HCT116 (cell line): ENCODE measurements at places on chromosomes 1 and 21. TPM values are rescaled to one million over a fixed set of nuclear protein-coding genes. Genes with fewer than 3 reads are reported as not detected.

- DNase-seq: no peak
- H3K4me1 ChIP-seq: no peaks in the 10 kb centered on the region
- no peaks in the 10 kb centered on the region for H3K36me3 ChIP-seq
- no peaks in the 10 kb centered on the region for H3K27me3 ChIP-seq
These were observed 12.8 kb downstream of the CASQ2 start for GRCh38 chr1:115755456-115756370.

DNA sequence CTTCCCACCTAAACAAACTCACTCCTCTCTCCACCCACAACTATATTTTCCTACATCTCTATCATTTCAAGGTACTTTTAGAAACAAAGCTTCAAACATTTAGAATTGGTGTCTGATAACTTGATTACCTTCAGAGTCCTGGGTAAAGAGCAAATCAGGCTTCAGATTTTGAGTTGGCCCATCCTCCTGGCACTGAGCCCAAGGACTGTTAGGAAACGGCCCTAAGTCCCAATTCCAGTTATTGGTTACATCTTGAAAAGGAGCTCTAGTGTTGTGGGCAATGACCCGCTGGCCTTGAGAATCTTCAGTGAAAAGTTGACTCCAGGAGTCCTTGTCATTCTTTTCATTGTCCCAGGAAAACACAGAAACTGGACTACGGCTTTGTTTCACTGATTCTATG is 15.1 kb downstream of the MTFR1L start:
- no peaks in the 10 kb centered on the region for H3K27me3 ChIP-seq
- H3K36me3 ChIP-seq: peaks cover 43% of the 10 kb centered on the region
- no peak for DNase-seq
- no peak overlapping the region for H3K27ac ChIP-seq
- peaks cover 3% of the 10 kb centered on the region; the same call in 1 of the 2 replicates for H3K4me1 ChIP-seq

DNA sequence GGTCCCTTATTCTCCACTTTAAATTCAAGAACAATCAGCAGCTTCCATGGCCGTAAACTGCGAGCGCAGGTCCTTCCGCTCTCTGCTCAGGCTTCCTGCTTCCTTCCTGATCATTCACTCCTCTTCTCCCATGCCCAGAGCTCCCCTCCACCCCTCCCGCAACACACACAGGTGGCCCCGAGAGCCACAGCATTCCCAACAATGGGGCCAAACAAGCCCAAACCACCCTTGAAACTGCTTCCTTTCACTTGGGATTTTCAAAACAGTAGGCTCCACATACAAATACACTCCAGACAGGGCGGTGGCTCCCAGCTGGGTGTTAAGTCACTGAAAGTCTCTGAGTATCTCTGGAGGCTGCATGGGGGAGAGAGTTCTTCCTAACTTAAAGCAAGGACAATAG is 11.4 kb downstream of the FAM89A start:
- no peaks in the 10 kb centered on the region for H3K4me1 ChIP-seq
- no peak for DNase-seq
- no peaks in the 10 kb centered on the region for H3K36me3 ChIP-seq
- H3K27me3 ChIP-seq: no peaks in the 10 kb centered on the region
- no peak overlapping the region for H3K27ac ChIP-seq
- no peak overlapping the region for H3K4me3 ChIP-seq

GRCh38 chr1:167983797-167984420 is 47.0 kb upstream of the MPC2 start:
- H3K4me3 ChIP-seq: no peak overlapping the region
- DNase-seq: no peak
- H3K4me1 ChIP-seq: 0 out of 2 replicates have a peak, but pooled peaks cover 6% of the 10 kb centered on the region
- no peaks in the 10 kb centered on the region for H3K27me3 ChIP-seq

GRCh38 chr1:147824798-147825197 is 64.4 kb upstream of the GJA5 start:
- no peaks in the 10 kb centered on the region for H3K4me1 ChIP-seq
- no peaks in the 10 kb centered on the region for H3K36me3 ChIP-seq
- H3K27me3 ChIP-seq: no peaks in the 10 kb centered on the region
- H3K27ac ChIP-seq: no peak overlapping the region
- no peak overlapping the region for H3K4me3 ChIP-seq

- no peaks in the 10 kb centered on the region for H3K36me3 ChIP-seq
- H3K27ac ChIP-seq: no peak overlapping the region
- DNase-seq: no peak
- H3K27me3 ChIP-seq: no peaks in the 10 kb centered on the region
- no peak overlapping the region for H3K4me3 ChIP-seq
- no peaks in the 10 kb centered on the region for H3K4me1 ChIP-seq
These were observed 19.4 kb upstream of the UBE2U start for GRCh38 chr1:64184003-64184440.

DNA sequence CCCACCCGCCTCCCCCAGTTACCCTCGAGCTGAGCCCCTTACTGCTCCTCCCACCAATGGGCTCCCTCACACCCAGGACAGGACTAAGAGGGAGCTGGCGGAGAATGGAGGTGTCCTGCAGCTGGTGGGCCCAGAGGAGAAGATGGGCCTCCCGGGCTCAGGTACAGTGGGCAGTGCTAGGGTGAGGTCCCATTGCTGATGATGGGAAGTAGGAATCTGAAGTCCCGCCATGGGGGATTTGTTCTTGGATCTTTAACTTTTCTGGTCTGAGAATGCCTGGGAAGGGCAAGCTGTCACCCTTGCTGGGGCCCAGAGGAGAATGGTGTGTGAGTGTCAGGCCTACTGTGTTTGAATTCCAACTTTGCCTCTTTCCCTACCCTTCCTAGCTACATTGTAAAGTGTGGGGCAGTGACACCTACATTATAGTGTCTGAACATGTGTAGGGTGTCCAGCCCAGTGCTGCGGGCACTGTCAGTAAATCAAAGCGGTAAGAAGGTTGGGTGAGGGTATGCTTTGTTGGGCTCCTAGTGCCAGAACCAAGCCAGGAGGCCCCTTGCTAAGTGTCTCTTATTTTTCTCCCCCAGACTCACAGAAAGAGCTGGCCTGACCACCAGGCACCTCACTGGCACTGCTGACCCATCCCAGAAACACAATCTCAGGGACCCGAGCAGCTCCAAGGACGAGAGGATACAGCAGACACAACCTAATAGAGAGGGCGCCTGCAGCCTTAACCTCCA is 44.7 kb downstream of the YARS1 start:
- no peak for DNase-seq
- H3K27me3 ChIP-seq: no peaks in the 10 kb centered on the region
- no peak overlapping the region for H3K4me3 ChIP-seq
- H3K36me3 ChIP-seq: peaks cover 19% of the 10 kb centered on the region
- H3K27ac ChIP-seq: peak overlapping the region; percentile 25; the same call in 1 of the 2 replicates

DNA sequence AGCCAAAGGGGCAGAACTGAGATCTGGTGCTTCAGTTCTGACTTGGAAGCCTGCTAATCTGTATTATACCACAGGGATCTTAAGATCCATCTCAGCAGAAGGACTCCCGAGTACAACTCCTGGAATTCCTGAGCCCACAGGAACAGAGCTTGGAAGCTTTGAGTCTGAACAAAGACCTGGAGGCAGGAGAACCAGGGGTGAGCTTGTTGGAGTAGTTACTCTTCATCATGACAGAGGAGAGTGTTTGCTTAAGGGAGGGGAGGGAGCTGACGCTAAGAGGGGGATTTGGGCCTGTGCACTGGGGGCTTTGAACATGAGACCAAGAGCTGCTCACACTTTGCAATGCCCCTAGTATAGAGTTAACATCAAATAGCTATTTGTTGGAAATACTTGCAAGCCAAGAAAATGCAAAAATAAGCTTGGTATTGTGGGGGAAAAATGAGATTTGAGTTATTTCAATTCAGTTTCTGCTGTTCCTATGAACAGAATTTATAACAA is 41.1 kb upstream of the TRABD2B start:
- H3K27ac ChIP-seq: no peak overlapping the region
- DNase-seq: no peak
- H3K36me3 ChIP-seq: no peaks in the 10 kb centered on the region
- H3K4me1 ChIP-seq: no peaks in the 10 kb centered on the region

- H3K36me3 ChIP-seq: no peaks in the 10 kb centered on the region
- H3K4me3 ChIP-seq: peak overlapping the region; percentile 86
- peaks cover 48% of the 10 kb centered on the region for H3K4me1 ChIP-seq
- peak; percentile 54 for DNase-seq
- no peaks in the 10 kb centered on the region for H3K27me3 ChIP-seq
- H3K27ac ChIP-seq: peak overlapping the region; percentile 52; the same call in 1 of the 2 replicates
These were observed 37.6 kb downstream of the PIK3CD start for GRCh38 chr1:9689011-9689706.

GRCh38 chr21:32886339-32886738 is 114.8 kb upstream of the PAXBP1 start:
- no peak overlapping the region for H3K27ac ChIP-seq
- peaks cover 57% of the 10 kb centered on the region for H3K27me3 ChIP-seq
- H3K4me1 ChIP-seq: no peaks in the 10 kb centered on the region
- no peak overlapping the region for H3K4me3 ChIP-seq
- no peaks in the 10 kb centered on the region for H3K36me3 ChIP-seq

DNA sequence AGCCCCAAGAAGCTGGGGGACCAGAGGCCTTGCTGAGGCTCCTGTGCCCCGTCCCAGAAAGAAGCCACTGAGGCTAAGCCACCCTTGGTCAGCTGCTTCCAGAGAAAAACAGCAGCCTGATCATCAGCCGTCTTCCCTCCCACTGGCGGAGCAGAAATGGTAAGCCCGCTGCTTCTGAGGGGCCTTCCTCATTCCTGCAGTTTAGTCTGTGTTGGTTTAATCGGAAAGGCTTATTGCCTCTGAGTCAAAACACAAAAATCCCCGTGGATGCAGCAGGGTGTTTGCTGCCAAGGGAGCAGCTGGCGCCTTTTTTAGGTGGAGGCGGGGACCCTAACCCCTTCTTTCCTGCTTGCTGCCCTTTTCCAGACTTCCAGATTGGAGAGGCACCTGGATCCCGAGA is 33.9 kb downstream of the SPSB1 start:
- no peak overlapping the region for H3K4me3 ChIP-seq
- no peaks in the 10 kb centered on the region for H3K27me3 ChIP-seq
- H3K36me3 ChIP-seq: no peaks in the 10 kb centered on the region
- no peak for DNase-seq

GRCh38 chr1:22619798-22620197 is 16.6 kb upstream of the C1QA start:
- H3K36me3 ChIP-seq: no peaks in the 10 kb centered on the region
- no peak for DNase-seq
- H3K4me1 ChIP-seq: no peaks in the 10 kb centered on the region

- H3K4me3 ChIP-seq: no peak overlapping the region
- DNase-seq: no peak
- peaks cover 56% of the 10 kb centered on the region for H3K36me3 ChIP-seq
- no peaks in the 10 kb centered on the region for H3K27me3 ChIP-seq
- H3K4me1 ChIP-seq: no peaks in the 10 kb centered on the region
- H3K27ac ChIP-seq: no peak overlapping the region
These were observed 9.1 kb downstream of the PRPF38A start for GRCh38 chr1:52413410-52413989.

GRCh38 chr21:44461464-44462001 is 6.2 kb downstream of the LRRC3 start:
- no peaks in the 10 kb centered on the region for H3K36me3 ChIP-seq
- DNase-seq: no peak
- H3K27me3 ChIP-seq: no peaks in the 10 kb centered on the region
- H3K4me3 ChIP-seq: no peak overlapping the region
- no peaks in the 10 kb centered on the region for H3K4me1 ChIP-seq
- H3K27ac ChIP-seq: no peak overlapping the region

DNA sequence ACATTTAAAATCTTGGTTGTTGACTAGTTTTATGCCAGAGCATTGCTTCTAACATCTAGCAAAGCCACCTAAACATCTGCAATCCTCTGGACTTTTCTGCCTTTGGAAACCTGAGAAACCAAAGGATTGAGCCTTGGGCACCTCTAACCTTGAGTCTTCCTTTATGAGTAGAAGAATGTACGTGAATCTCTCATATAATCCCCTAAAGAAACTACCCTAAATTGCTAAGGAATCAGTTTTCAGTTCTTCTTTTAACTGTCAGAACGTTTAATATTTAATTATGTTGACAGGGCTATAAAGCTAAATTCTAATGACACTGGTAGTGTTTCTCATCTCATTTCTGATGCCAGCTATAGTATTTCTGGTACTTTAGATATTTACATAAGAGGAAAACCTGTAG is 997.3 kb downstream of the AMY1C start:
- no peak overlapping the region for H3K4me3 ChIP-seq
- H3K27me3 ChIP-seq: no peaks in the 10 kb centered on the region
- H3K4me1 ChIP-seq: no peaks in the 10 kb centered on the region
- H3K27ac ChIP-seq: no peak overlapping the region
- no peaks in the 10 kb centered on the region for H3K36me3 ChIP-seq
- no peak for DNase-seq

GRCh38 chr1:194295685-194296084 is 1109.3 kb upstream of the B3GALT2 start:
- no peaks in the 10 kb centered on the region for H3K36me3 ChIP-seq
- H3K4me3 ChIP-seq: no peak overlapping the region
- no peaks in the 10 kb centered on the region for H3K27me3 ChIP-seq
- DNase-seq: peak; percentile 33
- H3K4me1 ChIP-seq: no peaks in the 10 kb centered on the region

FAM78B gene
- total RNA-seq: 1.4 TPM

TMCC2 gene
- total RNA-seq: 2.7 TPM

FCGR3A gene
- total RNA-seq: 0.17 TPM

SERPINC1 gene
- total RNA-seq: 0.61 TPM

F13B gene
- total RNA-seq: not detected

ITSN1 gene
- total RNA-seq: 25.8 TPM

DYNLT5 gene
- not detected for total RNA-seq
